Stimulated activated naive B cell treated with anti-CD40 and anti-IgM and Interleukin-4, amounts not matched to agents 10 μg/mL and 1 μg/mL and 100 μg/mL, for 72 hours (primary cell): ENCODE measurements at places on chromosomes 7 and 10.
A peak's percentile ranks its signal among the peaks of the same experiment; 100 is the strongest.

- DNase-seq: no peak
These were observed 111.4 kb upstream of the CACUL1 start for GRCh38 chr10:118865998-118866693.

GRCh38 chr10:110069502-110069982 lies 61.8 kb downstream of the ADD3 start:
- no peak for DNase-seq

GRCh38 chr7:99473315-99473596 lies 566 bp downstream of the ZNF789 start:
- peak; percentile 9 for DNase-seq

DNA sequence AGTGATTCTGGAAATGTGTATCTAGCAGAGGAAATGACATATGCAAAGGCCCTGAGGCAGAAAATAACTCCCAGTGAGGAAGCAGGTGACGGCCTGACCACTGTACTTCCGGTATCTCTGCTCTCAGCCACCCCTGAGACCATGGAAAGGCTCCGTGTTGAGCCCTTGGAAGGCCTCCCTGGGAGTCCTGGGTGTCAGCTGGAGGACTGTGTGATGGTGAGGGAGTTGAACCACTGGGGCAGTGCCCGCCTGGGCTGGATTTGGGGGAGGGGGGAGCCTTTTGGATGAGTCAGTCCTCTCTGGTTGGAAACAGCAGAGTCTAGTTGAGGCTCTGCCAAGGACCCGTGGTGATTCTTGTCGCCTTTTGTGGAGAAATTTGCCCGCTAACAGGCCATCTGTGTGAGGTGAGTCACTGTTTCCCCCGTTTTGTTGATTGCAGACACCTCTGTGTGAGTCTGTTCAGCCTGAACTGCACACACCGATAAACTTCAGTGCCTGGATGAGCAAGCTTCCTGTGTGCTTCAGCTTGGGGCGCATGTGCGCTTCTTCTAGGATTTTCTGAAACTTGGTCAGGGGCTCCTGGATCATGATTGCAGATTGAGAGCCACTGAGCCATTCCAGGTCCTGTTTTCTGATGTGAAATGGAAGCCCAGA lies 98.6 kb downstream of the GRK5 start:
- DNase-seq: peak; percentile 89

DNA sequence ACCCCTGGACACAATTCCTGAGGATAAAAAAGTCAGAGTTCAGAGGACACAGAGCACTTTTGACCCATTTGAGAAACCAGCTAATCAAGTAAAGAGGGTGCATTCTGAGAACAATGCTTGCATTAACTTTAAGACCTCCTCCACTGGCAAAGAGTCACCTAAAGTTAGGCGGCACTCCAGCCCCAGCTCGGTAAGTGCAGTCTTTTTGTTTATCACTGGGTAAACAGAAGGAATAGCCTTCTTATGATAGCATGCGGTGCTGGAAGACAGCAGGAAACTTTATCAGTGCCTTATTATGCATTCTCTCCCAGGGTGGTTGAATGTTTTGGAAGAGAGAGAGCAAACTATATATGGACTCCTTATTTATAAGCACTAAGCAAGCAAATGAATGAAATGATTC lies 130.5 kb downstream of the CDK14 start:
- DNase-seq: no peak

GRCh38 chr10:4494551-4494950 lies 331.5 kb upstream of the AKR1E2 start:
- no peak for DNase-seq

GRCh38 chr10:67809107-67809506 lies 28.9 kb downstream of the DNAJC12 start:
- DNase-seq: no peak

DNA sequence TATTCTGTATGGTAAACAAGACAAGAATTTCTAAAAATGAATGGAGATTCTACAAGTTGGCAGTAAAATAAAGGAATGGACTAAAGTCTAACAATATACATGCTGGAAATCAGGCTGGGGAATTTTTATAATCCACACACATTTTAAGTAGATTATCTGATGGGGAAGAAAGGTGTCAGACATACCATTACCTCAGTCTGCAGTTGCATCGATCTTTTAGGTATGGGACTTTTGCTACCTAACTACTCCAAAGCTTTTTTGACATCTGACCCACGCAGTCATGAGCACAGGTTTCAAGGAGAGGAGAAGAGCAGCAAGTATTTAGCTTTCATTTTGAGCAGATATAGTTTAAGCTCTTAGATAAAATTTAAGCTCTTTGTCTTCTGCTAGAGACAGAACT lies 113.0 kb downstream of the ZNF438 start:
- DNase-seq: no peak

DNA sequence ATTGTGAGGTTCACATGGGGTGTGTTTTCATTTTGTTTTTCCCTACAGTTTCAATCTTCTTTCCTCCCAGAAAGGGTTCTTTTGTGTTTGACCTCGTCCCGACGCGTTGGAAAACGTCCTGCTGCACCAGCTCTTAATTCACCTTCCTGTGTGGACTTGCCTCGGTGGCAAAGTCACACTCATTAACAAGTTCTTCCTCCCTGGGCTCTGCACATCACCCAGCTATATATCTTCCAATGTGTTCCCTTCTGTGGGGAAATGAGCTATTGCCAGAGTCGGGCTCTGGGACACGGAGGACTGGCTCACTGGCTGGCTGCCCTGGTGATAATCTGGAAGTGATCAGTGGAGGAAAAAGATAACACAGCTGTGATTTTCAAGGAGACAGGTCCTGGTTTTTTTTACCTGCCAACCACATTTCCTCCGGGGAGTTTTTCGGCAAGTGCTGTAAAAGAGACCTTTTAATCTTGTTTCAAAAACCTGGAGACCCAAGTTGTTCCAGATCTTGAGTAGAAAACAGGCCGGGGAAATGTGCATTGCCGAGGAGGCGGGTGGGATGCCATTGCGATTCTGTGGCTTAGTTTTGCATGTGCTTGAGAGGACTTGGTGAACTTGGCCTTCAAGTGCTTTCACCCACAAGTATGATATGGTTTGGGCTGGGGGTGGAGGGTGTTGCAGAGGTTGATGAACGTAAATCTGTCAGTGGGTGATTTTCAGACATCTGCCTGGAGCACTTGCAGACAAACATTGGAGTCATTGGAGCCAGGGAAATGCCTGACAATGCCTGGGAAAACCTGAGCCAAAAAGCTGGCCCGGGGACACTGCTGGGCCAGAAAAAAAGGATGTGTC lies 96.5 kb upstream of the CREB5 start:
- no peak for DNase-seq

DNA sequence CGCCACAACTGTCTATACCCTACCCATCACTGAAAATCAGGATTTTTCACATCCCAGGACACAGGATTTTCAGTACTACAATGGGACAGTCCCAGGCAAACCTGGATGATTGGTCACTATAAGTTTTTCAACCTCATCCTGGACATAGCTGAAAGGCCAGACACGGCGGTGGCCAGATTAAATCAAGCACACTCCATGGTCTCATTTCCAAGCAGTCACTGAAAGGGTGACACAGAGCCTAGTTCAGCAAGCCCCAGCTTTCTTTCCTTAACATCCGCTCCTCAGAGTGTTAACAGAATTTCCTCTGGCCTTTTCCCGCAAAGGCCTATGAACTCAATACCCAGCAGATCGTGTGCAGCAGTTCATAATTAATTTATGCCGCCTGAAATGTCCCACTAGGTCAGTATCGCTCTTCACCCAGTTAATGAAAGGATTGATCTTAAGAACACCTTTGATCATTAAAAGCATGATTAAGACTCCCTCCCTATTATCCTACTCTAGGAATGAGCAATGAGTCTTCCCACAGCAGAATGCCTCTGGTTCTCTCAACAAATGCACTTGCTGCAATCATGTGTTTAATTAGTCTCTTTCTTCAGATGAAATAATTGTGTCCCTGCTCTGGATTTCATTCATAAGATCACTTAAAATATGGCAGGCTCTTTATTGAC lies 104.0 kb upstream of the NANOS1 start:
- no peak for DNase-seq

- no peak for DNase-seq
These were observed 172.9 kb downstream of the MBL2 start for GRCh38 chr10:52599551-52600200.

DNA sequence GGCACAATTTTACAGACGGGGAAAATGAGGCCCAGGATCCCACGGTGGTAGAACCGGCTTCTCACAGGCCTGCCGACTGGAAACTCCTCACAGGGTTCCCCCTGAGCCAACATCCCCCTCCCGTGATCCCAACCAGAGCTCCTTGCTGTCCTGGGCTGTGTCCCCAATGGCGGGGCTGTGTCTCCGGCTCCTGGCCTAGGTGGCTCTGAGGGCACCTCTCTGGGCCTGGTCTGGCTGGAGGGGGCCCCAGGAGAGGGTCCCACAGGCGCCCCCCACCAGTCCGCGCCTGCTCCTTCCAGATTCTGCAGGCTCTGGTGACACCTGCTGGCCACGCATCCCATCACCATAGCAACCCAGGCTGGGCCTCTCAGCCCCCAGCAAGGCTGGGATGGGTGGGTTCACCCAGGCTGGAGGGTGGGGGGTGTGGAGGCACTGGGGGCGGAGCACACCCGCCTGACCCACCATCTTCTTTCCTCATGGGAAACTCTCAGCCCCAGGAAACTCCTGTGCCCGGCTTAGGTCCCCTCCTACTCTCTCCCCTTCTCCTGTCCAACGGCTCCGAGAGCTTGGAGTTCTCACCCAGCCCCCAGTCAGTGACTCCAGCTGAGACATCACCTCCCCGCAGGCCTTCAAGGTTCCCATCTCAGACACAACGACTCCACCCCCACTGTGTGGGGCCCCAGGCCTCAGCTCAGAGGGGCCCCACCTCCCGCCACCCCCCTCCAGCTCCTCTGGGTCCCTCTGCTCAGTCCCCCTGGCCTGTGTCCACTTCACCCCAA lies 27.1 kb upstream of the TNRC18 start:
- no peak for DNase-seq

- DNase-seq: no peak
These were observed 291.1 kb upstream of the IMMP2L start for GRCh38 chr7:111853201-111853990.

- DNase-seq: no peak
These were observed 758.0 kb upstream of the LRRTM3 start for GRCh38 chr10:66167816-66168215.
